ENCODE measurements at places on chromosomes 16 and 17. TPM values are rescaled to one million over a fixed set of nuclear protein-coding genes. Genes with fewer than 3 reads are reported as not detected.

CHST4 gene
- not detected for total RNA-seq

DPEP2 gene
- 3.8 TPM for total RNA-seq

- no peak overlapping the region for H3K4me3 ChIP-seq
- peaks cover 63% of the 10 kb centered on the region for H3K27me3 ChIP-seq
- DNase-seq = no peak
These were observed 1.9 kb downstream of the BAIAP3 start for GRCh38 chr16:1335211-1335971.

- H3K36me3 ChIP-seq = peaks cover 5% of the 10 kb centered on the region
- DNase-seq = no peak
- no peak overlapping the region for H3K4me3 ChIP-seq
- H3K27me3 ChIP-seq = no peaks in the 10 kb centered on the region
- H3K27ac ChIP-seq = no peak overlapping the region
These were observed 94.8 kb upstream of the AKTIP start for GRCh38 chr16:53597776-53598175.

GPR142 gene
- not detected for total RNA-seq

- DNase-seq = no peak
- H3K36me3 ChIP-seq = no peaks in the 10 kb centered on the region
- no peak overlapping the region for H3K27ac ChIP-seq
These were observed 78.6 kb upstream of the CA10 start for GRCh38 chr17:52237151-52237550.

DNA sequence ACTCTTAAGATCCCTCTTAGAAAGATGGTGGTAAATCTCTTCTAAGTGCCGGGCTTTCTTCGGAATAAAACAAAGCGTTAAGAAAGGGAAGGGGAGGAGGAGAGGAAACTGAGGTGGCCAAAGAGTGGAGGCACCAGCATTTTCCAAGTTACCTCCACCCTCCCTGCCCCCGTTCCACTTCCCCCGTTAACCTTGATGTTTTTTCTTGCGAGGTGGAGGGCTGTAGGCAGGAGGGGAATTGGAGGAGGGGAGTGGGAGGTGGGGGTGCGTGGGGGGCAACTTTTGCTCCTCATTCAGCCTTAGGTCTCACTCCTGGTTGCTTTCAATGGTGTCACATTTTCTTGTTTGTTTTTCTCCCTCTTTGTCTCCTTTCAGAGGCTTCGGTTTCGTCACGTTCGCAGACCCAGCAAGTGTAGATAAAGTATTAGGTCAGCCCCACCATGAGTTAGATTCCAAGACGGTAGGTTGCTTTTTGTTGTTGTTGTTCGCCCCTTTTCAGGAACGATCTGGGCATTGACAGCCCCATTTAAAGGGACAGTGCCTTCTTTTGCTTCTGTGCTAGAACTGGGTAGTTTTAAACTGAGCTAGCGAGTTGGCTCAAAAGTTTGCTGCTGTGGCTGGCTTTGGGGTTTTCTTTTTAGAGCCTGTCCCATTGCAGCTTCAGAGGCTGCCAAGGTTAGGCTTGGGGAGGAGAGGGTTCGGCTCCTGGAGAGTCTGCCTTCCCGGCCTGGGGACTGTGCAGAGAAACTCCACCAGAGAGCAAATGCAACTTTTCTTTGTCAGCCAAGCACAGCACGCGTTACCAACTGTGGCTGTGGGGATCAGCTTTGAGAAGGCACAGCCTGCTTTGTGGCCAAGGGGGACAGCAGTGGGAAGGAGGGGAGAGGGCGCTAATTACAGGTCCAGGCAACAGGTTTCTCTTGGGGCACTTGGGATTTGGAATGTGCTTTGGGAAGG, 1.9 kb downstream of the MSI2 start:
- H3K36me3 ChIP-seq = no peaks in the 10 kb centered on the region

DNA sequence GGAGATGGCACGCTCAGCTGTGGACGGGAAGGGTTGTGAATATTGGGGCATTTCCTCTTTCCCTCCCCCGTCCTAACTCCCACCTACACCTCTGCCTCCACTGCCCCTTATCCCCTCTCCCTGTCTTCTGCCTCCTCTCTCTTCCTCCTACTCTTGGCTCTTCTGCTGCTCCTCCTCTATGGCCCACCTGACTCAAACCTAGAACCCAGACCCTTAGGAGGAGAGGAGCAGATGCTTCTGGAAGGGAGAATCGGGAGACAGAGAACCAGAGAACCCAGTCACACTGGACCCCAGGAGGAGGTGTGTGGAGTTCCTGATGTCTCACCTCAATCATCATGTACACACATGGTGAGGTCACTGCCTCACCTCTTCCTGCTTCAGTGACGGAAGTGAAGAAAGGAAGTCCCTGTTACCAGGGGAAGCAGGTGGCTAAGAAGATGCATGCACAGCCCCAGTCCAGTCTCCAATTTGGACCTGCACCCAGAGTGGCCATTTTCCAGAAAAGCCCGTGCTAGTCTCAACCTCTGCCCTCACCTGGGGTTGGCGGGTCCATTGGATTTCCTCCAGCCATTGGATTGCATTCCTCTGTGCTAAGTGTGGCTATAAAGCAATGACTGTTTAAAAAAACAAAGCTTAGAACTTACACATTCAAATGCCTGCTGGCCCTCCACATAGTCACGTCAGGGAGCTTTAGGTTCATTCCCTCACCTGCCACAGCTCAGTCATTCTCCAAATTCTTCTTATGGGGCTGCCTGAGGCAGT, 4.0 kb downstream of the RNF222 start:
- H3K27me3 ChIP-seq = no peaks in the 10 kb centered on the region
- no peak overlapping the region for H3K4me3 ChIP-seq
- no peak for DNase-seq
